ENCODE measurements at places on chromosomes 16 and 17. TPM values are rescaled to one million over a fixed set of nuclear protein-coding genes. Genes with fewer than 3 reads are reported as not detected.
A peak's percentile ranks its signal among the peaks of the same experiment; 100 is the strongest.

DNA sequence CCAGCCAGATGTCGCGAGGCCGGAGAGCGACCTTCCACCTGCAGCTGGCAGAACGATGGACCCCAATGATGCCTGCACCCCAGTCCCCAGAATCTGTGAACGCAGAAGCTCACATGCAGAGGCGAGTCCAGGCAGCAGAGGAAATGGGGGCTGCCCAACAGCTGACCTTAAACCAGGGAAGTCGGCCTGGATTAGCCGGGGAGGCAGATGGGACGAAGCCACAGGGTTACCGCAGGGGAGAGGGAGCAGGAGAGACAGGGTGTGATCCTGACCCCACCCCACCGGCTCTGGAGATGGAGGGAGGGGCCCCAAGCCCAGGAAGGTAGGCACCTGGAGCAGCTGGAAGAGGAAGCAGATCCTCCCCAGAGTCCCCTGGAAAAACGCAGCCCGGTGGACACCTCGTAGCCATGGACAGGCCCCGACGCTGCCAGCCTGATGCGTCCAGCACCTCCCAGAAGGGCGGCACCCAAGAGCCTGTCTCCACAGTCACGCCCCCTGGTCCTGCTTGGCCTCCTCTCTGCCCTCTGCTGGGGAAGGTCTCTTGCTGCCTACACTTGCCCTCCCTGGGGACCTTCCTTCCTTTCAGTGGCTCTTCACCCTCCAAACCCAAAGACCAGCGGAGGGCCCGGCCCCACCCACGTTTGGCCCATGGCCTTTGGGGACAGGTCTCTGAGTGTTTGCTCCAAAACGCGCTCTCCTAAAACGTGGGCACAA, 37.3 kb downstream of the PIEZO1 start:
- DNase-seq: peak; percentile 71

- DNase-seq: no peak
These were observed 43.4 kb upstream of the ACSF3 start for GRCh38 chr16:89050119-89050867.

GRCh38 chr16:21713549-21714368, 50.0 kb downstream of the OTOA start:
- no peak for DNase-seq

DNA sequence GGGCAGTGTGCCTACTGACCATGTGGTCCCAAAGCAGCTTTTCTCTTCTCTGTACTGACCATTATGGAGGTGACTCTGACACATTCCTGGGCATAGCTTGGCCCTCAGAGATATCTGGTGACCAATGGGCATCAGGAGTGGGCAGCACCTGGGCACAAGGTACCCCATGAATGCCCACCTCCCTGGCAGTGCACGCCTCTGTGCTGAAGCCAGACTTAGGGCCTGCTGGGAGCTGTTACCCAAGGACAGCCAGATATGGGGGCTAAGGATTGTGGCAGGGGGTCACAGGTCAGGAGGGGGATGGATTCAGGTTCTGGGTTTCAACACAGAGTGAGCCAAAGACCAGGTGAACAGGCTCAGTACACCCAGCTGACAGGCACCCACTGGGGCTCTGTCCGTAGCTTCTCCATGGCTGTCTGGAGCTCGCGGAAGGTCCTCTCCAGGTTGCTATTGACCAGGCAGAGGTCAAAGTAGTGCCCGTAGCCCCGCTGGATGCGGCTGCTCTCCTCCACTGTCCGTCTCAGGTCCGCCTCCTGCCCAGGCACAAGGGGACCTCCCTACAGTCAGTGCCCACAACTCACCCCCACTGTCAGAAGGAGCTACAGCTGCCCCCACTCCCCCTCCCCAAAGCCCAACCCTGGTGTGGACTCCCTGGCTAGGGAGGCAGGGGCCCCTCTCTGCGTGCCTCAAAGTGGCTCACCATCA, 29.7 kb downstream of the MPP2 start:
- no peak for DNase-seq

DNA sequence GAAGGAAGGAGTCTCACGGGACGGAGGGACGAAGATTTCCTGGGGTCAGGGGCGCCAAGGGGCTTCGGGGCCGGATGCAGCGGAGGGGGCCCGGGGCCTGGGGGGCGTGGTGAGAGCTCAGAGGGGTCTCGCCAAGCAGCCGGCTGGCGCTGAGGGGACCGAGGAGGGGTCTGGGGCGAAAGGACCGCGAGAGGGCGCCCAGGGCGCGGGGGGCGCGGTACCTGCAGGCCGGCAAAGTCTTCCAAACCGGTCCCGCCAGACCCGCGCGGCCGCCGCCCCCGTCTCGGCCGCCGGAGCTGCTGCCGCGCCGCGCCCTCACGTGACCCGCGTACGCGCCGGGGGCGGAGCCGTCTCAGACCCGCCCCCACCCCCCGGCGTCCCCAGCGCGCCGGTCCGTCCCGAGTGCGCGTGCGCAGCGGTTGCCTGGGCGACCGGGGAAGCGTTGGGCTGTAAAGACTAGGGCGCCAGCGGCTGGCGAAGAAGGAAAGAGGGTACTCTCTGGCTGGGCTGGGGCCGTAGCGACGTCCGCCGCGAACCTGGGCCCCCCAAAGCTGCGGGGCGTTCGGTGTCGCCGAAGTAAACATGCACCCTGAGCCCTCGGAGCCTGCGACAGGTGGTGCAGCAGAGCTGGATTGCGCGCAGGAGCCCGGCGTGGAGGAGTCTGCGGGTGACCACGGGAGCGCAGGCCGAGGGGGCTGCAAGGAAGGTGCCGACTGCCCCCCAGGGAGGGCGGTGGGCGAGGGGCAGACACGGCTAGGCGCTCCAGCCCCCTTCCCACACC, at the start of the genes DNAAF1 and HSDL1:
Gene DNAAF1 (plus strand): TSS at position 450 of the 781 bp plus-strand sequence. CDS start 133 bp downstream, at position 583.
Gene HSDL1 (minus strand): TSS at position 319 of the 781 bp plus-strand sequence. CDS start 13,856 bp downstream, outside the sequence.
- DNase-seq: peak; percentile 61

DNA sequence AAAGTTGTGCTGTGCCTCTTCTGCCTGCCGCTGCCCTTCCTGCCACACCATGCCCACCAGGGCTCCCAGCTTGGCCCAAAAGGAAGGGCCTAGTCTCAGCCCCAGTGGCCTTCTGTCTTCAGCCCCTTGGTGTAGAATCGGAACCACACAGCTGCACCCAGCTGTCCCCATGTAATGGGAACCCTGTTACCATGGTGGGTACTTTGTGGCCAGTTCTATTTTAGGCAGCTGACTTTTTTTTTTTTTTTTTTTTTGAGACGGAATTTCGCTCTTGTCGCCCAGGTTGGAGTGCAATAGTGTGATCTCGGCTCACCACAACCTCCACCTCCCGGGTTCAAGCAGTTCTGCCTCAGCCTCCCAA, 163.3 kb upstream of the GSE1 start:
- no peak for DNase-seq

DNA sequence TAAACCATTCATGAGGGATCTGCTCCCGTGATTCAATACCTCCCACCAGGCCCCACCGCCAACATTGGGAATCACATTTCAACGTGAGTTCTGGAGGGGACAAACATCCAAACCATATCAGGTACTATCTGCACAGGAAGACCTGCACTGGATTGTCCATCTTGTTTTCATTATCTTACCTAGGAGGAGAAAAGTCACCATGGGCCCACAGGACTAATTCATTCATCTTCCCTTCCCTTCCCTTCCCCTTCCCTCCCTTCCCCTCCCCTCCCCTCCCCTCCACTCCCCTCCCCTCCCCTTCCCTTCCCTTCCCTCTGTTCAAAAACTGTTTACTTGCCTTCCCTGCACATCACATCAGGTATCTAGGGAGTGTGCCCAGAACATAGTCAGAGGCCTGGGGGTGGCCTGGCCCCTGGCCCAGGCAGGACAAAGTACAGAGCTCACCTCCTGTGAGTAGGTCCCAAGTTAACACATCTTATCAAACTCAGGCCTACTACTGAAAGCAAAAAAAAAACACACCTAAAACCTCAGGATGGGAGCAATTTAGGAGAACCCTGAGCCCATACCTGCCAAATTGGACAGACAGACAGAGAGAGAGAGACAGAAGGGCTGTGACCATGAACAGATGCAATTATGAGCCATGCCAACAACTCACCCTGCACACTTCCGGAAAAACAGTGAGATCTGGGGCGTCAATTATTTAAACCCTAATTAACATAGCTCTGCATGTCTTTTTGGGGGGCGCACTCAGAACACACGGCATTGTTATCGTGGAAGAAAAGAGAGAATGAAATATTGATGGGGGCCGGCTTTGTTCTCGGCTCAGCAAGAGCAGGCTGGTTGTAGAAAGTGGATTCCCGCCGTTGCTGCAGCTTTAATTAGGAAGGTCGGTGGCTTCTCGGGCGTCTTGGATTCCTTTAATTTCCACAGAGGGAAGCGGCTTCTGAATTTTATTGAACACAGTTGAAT, 151.2 kb downstream of the IRX5 start:
- no peak for DNase-seq

GRCh38 chr17:29778956-29779811, 150.8 kb downstream of the SSH2 start:
- peak; percentile 72 for DNase-seq

DNA sequence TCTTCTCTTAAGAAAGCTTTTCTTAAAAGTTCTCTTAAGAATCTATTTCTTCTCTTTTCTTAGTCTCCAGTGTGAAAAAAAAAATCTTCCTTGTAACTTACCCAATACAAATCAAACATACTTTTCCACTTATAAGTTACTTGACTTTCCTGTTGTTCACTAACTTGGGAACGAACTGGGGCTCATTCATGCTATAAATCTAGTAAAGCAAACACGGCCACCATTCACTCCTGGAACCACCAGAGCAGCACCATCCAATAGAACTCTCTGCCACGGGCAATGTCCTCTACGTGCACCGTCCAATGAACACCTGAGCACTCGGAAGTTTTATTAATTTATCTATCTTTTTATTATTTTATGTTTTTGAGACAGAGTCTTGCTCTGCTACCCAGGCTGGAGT, 20.8 kb downstream of the SRP68 start:
- DNase-seq: no peak

SLC5A11 gene
- 0.05 TPM for total RNA-seq

TP53TG3 gene
- total RNA-seq: not detected

DNAH2 gene
- total RNA-seq: 0.17 TPM

WFDC1 gene
- total RNA-seq: not detected

PKMYT1 gene
- total RNA-seq: 50.8 TPM

AKAP10 gene
- 35.8 TPM for total RNA-seq
